Fibroblast of skin of left quadriceps (primary cell): ENCODE measurements at places on chromosomes 13 and 19.

- DNase-seq: no peak
Measured at GRCh38 chr13:90237852-90238251, 1109.6 kb upstream of the MIR17HG start.

- DNase-seq: no peak
Measured at GRCh38 chr13:34570698-34571353, 371.2 kb upstream of the NBEA start.

DNA sequence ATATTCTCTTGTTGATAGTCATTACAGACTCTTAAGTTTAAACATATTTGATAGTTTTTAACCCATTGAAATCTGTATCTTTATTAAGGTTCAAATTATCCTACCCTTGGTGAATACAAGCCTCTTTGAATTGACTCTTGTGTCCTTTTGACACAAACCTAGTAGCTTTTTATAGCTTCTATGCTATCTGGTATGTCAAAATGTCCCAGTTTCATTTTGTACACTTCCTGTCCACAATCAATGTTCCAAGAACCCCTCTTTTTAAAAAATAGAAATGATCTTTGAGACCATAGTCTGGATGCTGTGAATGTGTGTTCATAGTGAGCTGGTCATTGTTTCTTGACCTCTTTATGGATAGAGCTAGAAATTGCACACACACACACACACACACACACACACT is 39.2 kb upstream of the FGF14 start:
- DNase-seq: no peak

DNA sequence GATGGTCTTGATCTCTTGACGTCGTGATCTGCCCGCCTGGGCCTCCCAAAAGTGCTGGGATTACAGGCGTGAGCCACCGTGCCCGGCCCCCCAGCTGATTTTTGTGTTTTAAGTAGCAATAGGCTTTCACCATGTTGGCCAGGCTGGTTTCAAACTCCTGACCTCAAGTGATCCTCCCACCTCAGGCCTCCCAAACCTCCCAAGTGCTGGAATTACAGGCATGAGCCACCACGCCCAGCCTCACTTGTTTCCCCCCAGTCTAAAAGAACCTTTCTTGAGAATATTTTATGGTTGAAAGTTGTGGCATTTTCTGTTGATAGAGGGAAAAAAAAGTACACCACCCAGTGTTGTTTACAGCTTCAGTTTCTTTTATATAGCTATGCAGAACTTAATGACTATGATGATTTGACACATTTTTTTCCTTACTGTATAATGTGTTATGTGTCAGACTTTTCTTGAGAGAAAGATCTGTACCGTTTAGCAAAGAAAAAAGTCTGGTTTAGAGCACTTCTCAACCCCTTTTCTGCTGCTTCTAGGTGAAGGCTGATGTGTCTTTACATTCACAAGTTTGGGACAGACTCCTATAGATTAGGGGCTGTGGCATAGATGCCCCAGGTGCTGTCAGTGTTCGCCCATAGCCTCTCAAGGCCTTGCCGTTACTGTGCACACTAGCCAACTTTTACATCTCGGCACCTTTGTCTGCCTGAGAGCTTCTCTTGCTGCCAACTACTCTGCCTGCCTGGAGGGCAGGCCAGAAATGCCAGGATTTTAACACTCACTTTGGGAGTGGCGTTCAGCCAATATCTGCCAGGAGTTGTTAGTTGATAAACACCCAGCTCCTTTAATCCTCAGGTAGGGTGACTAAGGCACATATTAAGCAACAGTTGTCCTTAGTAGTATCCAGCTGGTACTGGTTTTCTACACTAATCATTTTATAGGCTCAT is 33.0 kb downstream of the KCTD4 start:
- no peak for DNase-seq

- DNase-seq: no peak
Measured at GRCh38 chr19:31110336-31110735, 238.9 kb downstream of the TSHZ3 start.

GRCh38 chr13:99215184-99215830 is 14.7 kb downstream of the UBAC2 start:
- DNase-seq: no peak

- DNase-seq: no peak
Measured at GRCh38 chr19:58440556-58440955, 603 bp upstream of the ZNF132 start.

GRCh38 chr19:50906217-50906616 is 5.0 kb downstream of the KLK4 start:
- no peak for DNase-seq

DNA sequence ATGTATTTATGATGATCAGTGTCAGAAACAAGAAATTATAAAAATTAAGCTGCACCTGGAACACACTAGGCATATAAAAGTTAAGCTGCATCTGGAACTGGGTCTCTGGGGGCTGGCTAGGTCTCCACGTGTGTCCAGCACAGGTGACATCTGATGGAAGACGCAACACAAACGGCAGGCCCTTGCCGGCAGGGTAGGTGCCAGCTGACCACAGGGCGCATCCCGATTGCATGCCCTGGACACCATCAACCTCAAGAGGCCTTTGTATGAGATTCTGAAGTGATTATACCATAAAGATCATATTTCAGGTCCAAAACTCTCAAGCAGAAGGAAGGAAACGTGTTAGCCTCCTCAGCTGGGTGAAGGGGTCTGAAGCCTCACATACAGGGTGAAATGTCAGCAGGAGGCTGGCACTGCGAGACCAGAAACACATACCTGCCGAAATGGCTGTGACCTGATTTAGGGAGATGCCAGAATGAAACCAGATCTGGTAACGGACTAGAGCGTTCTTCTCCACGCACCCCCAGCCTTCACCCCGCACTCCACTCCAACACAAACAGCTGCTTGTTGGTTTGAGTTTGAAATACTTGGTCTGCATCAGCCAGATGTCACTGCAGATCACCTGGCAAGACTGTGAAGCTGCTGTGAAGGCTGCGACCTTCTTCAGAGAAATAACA is 37.3 kb downstream of the COL4A1 start:
- DNase-seq: no peak

GRCh38 chr19:45092747-45093678 is at the start of gene PPP1R37:
Gene PPP1R37 (plus strand): TSS chr19:45093179. CDS start chr19:45093326, 147 bp downstream.
- DNase-seq: peak; percentile 96
